Activated CD4-positive, alpha-beta T cell treated with anti-CD3 and anti-CD28 coated beads for 4 hours (primary cell): ENCODE measurements at places on chromosomes 2 and 18.

DNA sequence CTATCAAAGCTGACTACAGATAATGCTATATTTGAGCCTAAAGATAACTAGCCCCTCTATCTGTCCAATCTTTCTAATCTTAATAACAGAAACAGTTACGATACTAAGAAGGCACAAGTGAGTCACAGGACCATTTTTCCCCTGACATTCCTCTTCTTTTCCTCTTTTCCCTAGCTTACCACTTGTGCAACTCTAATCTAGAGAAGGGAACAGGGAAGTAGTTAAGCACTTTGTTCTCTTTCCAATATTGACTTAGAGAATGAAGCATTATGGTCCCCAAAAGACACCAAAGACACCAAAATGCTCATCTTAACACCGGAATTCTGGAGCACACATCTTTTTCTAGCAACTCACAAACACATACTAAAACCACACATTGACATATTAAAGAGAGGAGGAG, 1.8 kb downstream of the PDE11A start:
- no peak for DNase-seq

- no peak for DNase-seq
Observed at GRCh38 chr2:130726614-130727180, 2.2 kb upstream of the GPR148 start.

- DNase-seq = no peak
Observed at GRCh38 chr18:48183613-48184012, 225.6 kb downstream of the ZBTB7C start.

- DNase-seq = no peak
Observed at GRCh38 chr2:127149384-127149783, 42.4 kb upstream of the BIN1 start.

GRCh38 chr18:36073676-36074075, 6.3 kb upstream of the RPRD1A start:
- DNase-seq = no peak

GRCh38 chr2:119198240-119198840, 25.3 kb upstream of the STEAP3 start:
- DNase-seq = no peak

DNA sequence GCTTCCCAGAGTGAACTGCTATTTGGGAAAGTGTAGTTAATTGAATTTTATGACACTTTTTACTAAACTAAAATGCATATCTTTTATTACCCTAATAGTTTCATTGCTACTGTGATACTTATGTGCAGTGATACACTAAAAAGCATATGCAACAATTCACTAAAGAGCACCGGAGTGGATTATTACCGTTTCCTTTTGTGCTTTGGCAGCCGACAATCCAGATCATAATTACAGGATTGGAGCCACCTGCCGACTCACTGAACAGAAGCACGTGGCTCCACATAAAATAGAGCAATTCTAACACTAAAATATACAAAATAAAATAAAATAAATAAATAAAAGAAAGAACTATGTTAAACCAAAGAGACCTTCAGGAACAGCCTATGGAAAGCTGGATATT, 583.4 kb downstream of the NRXN1 start:
- DNase-seq = no peak

DNA sequence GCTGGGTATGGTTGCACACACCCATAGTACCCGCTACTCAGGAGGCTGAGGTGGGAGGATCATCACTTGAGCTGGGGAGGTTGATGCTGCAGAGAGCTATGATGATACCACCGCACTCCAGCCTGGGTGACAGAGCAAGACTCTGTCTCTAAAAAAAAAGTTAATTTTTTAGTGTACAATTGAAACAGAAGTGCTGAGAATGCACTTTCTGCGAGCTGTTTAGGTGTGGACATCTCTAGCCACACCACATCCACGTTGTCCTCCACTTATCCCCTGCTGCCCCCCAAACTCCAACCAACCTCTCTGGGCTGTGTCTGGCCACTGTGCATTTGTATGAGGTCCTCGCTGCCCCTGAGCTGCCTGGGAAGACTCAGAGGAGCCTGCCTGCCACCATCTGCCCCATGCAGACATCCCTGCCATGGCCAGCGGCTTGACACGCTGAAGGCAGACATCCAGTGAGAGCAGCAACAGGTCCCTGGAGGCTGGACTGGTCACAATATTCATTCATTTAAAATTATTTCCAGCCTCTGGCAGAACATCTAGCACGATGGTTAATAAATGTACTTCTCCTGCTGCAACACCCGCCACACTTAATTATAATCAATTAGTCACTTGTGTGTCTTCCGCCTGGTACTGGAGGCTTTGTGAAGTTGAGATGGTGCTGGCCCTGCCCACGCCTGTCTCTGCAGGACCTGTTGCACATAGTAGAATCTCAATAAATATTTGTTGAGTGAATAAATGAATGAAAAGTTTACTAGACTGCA, 3.7 kb upstream of the AFF3 start:
- no peak for DNase-seq

DNA sequence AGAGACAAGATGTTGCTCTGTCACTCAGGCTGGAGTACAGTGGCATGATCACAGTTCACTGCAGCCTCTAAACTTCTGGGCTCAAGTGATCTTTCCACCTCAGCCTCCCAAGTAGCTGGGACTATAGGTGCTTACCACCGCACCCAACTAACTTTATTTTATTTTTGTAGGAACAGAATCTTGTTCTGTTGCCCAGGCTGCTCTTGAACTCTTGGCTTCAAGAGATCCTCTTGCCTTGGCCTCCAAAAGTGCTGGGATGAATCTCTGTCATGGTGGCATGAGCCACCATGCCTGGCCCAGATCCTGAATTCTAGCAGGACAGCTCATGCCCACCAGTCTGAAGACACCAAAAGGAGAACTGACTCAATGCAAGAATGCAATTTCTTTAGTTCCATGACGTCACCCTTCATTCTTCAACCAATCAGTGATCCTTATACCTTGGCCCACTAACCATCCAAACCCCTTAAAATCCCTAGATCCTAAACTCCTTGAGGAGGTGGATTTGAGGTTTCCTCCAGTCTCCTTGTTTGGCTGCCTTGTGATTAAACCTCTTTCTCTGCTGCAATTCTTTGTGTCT, 25.6 kb upstream of the CXXC1 start:
- DNase-seq = no peak

GRCh38 chr2:236016496-236016895, 151.7 kb downstream of the GBX2 start:
- DNase-seq = no peak

DNA sequence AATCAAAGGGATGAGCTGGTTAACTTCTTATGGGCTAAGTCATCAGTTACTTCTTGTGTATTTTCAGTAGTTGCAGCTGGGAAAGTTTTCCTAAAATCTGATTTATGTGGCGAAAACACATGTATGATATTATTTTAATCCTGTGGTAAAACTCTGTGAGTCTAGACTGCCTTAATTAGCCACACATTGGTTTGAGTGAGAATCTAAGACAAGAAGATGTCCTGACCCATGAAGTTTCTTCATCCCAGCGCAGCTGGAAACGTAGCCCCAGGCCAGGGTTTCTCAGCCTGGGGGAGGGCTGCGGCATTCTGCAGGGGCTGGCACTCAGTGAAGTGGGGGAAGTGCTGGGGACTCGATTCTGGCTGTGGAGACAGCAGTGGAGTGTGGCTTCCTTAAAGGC, 44.7 kb upstream of the INHBB start:
- no peak for DNase-seq

DNA sequence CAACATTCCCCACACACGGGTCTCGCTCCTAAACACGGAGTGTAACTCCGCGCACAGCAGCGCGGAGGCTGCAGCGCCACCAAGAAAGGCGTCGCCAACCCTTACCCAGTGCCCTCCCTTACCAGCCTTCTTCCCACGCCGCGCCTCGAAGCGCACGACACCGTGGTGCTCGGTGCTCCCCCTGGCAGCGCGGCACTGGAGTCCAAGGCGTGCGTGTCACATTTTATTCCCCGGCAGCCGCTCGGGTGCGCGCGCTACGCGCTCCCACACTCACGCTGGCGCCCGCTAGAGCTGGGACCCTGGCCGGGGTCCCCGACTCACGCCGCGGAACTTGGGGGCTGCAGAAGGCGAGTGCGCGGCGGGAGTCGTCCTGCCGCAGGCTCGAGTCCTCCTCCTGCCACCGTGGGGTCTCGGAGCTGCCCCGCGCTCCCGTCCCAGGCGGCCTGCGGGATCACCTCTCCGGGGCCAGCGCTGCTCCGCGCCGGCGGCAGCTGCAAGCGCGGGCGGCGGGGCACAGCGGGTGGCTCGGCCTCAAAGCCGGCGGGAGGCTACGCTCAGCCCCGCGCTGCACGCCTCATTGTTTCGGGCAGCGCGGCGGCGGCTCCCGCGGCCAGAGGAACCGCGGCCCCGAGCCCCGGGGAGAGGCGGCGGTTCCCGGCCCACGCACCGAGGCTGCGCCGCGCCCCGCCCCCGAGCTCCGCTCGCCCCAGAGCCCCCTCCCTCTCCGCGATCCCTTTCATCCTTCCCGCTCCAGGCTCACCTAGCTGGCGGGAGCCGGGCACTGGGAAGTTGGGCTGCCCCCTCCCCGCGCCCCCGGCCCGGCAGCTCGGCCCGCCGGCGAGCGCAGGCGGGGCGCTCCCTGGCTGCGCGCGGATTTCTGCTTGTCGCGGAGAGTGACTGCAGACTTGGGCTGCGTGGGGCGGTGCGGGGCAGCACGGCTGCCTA, at the start of gene ST6GAL2:
ST6GAL2 (minus strand) TSS at position 197 of the 945 bp plus-strand sequence. CDS start 42,190 bp downstream, outside the sequence.
- no peak for DNase-seq

DNA sequence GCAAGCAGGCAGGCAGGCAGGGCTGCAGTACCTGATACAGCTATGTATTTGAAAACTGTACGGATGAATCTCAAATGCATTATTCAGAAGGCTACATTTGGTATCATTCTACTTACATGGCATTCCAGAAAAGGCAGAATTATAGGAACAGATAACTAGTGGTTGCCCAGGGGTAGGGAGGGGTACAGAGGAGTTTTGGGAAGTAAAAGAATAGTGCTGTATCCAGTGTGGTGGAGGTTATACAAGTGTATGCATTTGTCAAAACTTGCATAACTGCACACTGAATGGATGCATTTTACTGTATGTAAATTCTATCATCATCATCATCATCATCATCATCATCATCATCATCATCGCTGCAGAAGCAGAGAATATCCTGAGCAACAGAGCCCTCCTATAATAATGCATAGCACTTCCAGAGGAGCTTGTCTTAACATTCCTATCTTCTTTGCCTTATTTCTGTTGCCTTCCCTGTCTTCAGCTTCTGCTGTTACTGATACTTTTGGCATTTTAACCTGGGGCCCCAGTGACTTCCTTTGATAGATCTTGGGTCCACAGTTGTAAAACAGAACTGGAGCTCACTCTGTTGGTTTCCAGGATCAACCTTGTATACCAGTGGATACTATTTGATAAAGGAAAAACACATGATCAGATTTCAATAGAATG, 155.5 kb upstream of the OTX1 start:
- DNase-seq = no peak

GRCh38 chr2:55012672-55013484, 37.4 kb downstream of the RTN4 start:
- no peak for DNase-seq

- no peak for DNase-seq
Observed at GRCh38 chr18:5964996-5965395, 69.7 kb upstream of the TMEM200C start.

GRCh38 chr2:96801005-96801785, 14.9 kb upstream of the CNNM3 start:
- DNase-seq = peak; percentile 68

- no peak for DNase-seq
Observed at GRCh38 chr2:7910752-7911151, 771.1 kb upstream of the ID2 start.

- DNase-seq = peak; percentile 97
Observed at GRCh38 chr2:28390241-28390745, 2.4 kb upstream of the FOSL2 start.

- DNase-seq = no peak
Observed at GRCh38 chr2:168596881-168597655, 141.0 kb downstream of the CERS6 start.

- DNase-seq = no peak
Observed at GRCh38 chr2:26542676-26543505, 65.0 kb upstream of the OTOF start.

- no peak for DNase-seq
Observed at GRCh38 chr18:13745696-13746095, 19.2 kb downstream of the RNMT start.

- DNase-seq = no peak
Observed at GRCh38 chr18:2002604-2003003, 568.7 kb downstream of the METTL4 start.

DNA sequence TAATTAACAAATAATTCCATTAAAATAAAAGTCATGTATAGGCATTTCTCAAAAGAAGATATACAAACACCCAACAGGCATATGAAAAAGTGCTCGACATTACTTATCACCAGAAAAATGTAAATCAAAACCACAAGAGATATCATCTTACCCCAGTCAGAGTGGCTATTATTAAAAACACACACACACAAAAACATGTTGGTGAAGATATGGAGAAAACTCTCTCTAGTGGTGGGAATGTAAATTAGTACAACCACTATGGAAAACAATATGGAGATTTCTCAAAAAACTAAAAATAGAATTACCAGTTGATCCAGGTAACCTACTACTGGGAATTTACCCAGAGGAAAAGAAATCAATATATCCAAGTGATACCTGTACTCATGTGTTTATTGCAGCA, 966.3 kb upstream of the POU3F3 start:
- no peak for DNase-seq

DNA sequence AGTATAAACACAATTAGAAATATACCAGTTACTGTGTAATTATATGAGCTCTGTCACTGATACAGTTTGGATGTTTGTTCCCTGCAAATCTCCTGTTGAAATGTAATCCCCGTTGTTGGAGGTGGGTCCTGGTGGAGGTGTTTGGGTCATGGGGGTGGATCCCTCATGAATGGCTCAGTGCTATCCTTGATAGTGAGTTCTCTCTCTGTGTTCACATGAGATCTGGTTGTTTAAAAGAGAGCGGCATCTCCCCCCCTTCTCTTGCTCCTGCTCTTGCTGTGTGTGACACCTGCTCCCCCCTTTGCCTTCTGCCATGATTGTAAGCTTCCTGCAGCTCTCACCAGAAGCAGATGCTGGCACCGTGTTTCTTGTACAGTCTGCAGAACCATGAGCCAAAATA, 24.1 kb downstream of the MTX2 start:
- DNase-seq = no peak

DNA sequence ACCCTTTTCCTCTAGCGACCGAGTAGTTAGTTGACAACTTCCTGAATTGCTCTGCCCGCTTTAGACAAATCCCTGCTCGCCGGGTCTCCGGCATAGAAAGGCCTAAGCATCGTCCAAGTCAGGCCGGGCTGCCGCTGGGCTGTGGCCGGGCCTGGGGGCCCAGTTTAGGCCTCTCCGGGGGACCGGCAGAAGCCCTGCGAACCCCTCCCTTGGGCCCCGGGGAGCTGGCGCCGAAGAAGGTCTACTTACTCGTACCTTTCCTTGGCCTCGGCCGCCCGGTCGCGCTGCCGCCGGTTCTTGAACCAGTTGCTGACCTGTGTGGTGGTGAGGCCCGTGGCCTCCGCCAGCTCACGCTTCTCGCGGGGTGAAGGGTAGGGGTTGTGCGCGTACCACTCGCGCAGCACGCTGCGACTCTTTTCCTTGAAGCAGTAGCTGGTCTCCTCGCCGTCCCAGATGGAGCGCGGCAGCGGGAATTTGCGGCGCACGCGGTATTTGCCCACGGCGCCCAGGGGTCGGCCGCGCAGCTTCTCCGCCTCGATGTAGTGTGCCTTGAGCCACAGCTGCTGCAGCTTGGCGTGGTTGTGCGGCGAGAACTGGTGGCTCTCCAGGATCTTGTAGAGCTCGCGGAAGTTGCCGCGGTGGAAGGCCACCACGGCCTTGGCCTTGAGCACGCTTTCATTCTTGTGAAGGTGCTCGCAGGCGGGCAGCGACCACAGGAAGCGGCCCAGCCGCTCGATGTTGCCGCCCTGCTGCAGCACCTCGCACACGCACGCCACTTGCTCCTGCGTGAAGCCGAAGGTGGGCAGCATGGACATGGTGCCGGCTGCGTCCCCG, 739 bp downstream of the SIX2 start:
- no peak for DNase-seq

- peak; percentile 53 for DNase-seq
Observed at GRCh38 chr2:147182260-147182659, 662.6 kb upstream of the ACVR2A start.
